WTC11 (cell line): ENCODE measurements at places on chromosomes 12 and 14.

- DNase-seq = no peak
Observed at GRCh38 chr12:108589840-108590229, 8.0 kb downstream of the TMEM119 start.

- DNase-seq = no peak
Observed at GRCh38 chr14:75252254-75252837, 26.3 kb upstream of the FOS start.

GRCh38 chr14:72609205-72609916, 284.5 kb downstream of the DPF3 start:
- no peak for DNase-seq

- DNase-seq = no peak
Observed at GRCh38 chr12:1500095-1500801, 94.1 kb downstream of the FBXL14 start.

GRCh38 chr12:100554608-100555077, 18.8 kb upstream of the GAS2L3 start:
- no peak for DNase-seq

GRCh38 chr12:26203167-26203780, 7.9 kb downstream of the SSPN start:
- no peak for DNase-seq

- DNase-seq = no peak
Observed at GRCh38 chr12:105928436-105928835, 210.3 kb downstream of the NUAK1 start.

- DNase-seq = no peak
Observed at GRCh38 chr14:89851106-89851505, 103.4 kb downstream of the EFCAB11 start.

- no peak for DNase-seq
Observed at GRCh38 chr14:24761141-24761540, 127.2 kb upstream of the GZMB start.
